Activated B cell treated with CpG ODN at 0.5 μM for 24 hours (primary cell): ENCODE measurements at places on chromosomes 5 and 9.

GRCh38 chr9:96079779-96080178 lies 204.3 kb downstream of the ERCC6L2 start:
- no peak for DNase-seq
- peaks cover 6% of the 10 kb centered on the region for H3K27me3 ChIP-seq
- H3K4me3 ChIP-seq, result no peak overlapping the region
- no peaks in the 10 kb centered on the region for H3K4me1 ChIP-seq
- H3K36me3 ChIP-seq, result no peaks in the 10 kb centered on the region

- DNase-seq, result peak; percentile 5
- peaks cover 20% of the 10 kb centered on the region for H3K36me3 ChIP-seq
- no peaks in the 10 kb centered on the region for H3K4me1 ChIP-seq
- no peaks in the 10 kb centered on the region for H3K27me3 ChIP-seq
These were observed 55.3 kb upstream of the ANGPTL2 start for GRCh38 chr9:127177665-127178265.

GRCh38 chr5:137754188-137754960 lies at the start of gene HNRNPA0:
TSS of gene HNRNPA0 (minus strand) at chr5:137754363. CDS start at chr5:137754066, 297 bp downstream.
- no peaks in the 10 kb centered on the region for H3K27me3 ChIP-seq
- H3K27ac ChIP-seq, result peak within 1 kb of the TSS; percentile 100

- H3K27me3 ChIP-seq, result peaks cover 11% of the 10 kb centered on the region
- peaks cover 3% of the 10 kb centered on the region for H3K4me1 ChIP-seq
- no peak for DNase-seq
- H3K4me3 ChIP-seq, result no peak overlapping the region
- H3K27ac ChIP-seq, result no peak overlapping the region
- H3K36me3 ChIP-seq, result no peaks in the 10 kb centered on the region
These were observed 100.4 kb upstream of the MAMDC2 start for GRCh38 chr9:69943148-69943806.

GRCh38 chr9:124960409-124960752 lies 19.5 kb upstream of the GOLGA1 start:
- no peaks in the 10 kb centered on the region for H3K27me3 ChIP-seq
- H3K4me1 ChIP-seq, result peaks cover 15% of the 10 kb centered on the region
- no peak overlapping the region for H3K27ac ChIP-seq
- peaks cover 7% of the 10 kb centered on the region for H3K36me3 ChIP-seq

DNA sequence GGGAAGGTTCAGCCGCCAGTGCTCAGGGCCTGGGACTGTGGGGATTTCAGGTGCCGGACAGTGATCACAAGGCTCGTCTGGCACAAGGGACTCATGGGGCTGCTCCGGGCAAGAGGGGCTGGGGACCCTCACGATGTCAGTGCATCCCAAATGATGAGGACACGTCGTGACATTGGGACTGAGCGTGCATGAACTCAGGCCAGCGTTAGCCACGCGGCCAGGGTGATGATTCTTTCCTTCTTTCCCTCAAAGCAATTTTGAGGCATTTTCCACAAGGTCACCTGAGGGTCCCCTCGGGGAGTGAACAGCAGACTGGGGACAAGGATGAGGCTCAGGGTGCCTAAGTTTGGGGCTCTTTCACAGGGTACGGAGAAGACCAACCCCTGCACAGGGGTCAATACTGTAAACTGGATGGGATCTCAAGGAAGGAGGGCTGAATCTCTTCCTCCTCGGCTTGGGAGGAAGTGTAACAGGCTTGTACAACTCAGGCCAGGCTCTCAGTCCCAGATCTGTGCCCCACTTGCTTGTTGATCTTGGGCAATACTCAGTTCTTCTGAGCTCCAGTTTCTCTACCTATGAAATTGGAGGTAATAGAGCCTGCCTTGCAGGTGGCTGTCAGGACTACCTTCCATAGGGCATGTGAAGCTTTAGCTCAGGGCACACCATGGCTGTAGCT lies 78.5 kb downstream of the PRRT1B start:
- no peaks in the 10 kb centered on the region for H3K27me3 ChIP-seq
- peak overlapping the region; percentile 88 for H3K27ac ChIP-seq
- no peak for DNase-seq
- peaks cover 95% of the 10 kb centered on the region for H3K36me3 ChIP-seq
- no peak overlapping the region for H3K4me3 ChIP-seq

DNA sequence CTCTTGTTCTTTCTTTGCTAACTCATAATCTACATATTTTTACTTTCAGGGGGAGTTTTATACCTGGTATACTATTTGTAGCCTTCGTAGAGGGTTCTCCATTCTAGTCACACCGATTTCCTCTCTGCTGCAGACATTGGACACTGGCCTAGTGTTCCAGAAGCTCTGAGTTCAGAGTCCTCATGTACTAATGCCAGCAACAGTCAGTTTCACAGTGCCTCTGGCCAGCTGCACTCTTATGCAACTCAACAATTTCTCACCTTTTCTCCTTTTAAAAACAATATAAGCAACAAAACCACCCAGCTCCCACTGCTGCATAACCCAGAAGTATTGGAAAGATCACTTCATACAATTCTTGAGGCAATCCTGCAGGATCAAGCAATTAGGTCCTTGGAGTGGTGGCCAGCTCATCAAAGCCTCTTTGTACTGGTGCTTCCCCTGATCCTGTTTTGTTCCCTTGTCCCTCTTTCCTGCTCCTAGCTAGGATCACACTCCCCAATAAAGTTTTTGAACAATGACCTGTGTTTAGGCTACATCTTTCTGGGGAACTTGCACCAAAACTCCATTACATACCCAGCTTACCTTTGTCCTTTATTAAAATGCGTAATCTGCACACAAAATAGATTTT lies 98.1 kb upstream of the TUT7 start:
- H3K36me3 ChIP-seq, result no peaks in the 10 kb centered on the region
- H3K4me3 ChIP-seq, result no peak overlapping the region
- no peak overlapping the region for H3K27ac ChIP-seq
- DNase-seq, result no peak

GRCh38 chr5:148309746-148310145 lies 2.5 kb upstream of the SPINK7 start:
- H3K27ac ChIP-seq, result no peak overlapping the region
- H3K36me3 ChIP-seq, result no peaks in the 10 kb centered on the region
- DNase-seq, result no peak
- H3K27me3 ChIP-seq, result no peaks in the 10 kb centered on the region
- H3K4me3 ChIP-seq, result no peak overlapping the region

GRCh38 chr9:122397749-122398148 lies 26.9 kb downstream of the PTGS1 start:
- H3K27me3 ChIP-seq, result no peaks in the 10 kb centered on the region
- DNase-seq, result no peak
- H3K36me3 ChIP-seq, result peaks cover 9% of the 10 kb centered on the region
- no peak overlapping the region for H3K4me3 ChIP-seq
- H3K4me1 ChIP-seq, result peaks cover 7% of the 10 kb centered on the region

- no peak for DNase-seq
- H3K27ac ChIP-seq, result no peak overlapping the region
- no peaks in the 10 kb centered on the region for H3K36me3 ChIP-seq
- no peaks in the 10 kb centered on the region for H3K27me3 ChIP-seq
These were observed 93.6 kb downstream of the MCTP1 start for GRCh38 chr5:95191330-95191729.

DNA sequence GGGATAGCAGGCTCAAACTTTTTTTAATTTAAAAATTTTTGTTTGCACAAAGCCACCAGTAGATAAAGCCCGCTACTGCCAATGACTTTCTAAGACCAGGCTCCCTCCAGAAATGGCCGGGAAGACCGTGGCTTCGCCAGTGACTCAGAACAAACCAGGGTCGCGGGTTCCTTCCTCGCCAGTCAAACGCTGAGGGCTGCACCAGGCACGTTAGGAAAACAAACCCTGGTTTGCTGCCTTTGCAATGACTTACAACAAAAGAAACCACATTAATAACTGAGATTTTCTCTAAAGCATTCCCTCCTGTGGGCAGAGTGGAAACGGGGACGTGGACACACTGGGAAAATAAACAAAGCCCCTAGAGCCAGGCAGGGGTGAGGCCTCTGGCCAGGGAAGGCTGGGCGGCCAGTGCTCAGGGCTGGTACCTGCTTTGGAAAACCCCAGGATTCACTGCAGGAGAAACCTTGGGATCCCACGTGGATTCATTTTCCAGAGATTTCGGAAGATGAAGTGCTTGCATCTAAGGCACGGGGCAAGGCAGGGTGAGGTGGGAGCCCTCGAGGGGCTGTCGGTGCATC lies 3.8 kb downstream of the PRRX2 start:
- H3K4me3 ChIP-seq, result no peak overlapping the region
- no peak for DNase-seq
- H3K36me3 ChIP-seq, result no peaks in the 10 kb centered on the region
- peaks cover 28% of the 10 kb centered on the region for H3K27me3 ChIP-seq
- H3K4me1 ChIP-seq, result peaks cover 7% of the 10 kb centered on the region

GRCh38 chr5:177316005-177316404 lies 4.3 kb upstream of the MXD3 start:
- no peak overlapping the region for H3K4me3 ChIP-seq
- no peaks in the 10 kb centered on the region for H3K36me3 ChIP-seq
- DNase-seq, result no peak

DNA sequence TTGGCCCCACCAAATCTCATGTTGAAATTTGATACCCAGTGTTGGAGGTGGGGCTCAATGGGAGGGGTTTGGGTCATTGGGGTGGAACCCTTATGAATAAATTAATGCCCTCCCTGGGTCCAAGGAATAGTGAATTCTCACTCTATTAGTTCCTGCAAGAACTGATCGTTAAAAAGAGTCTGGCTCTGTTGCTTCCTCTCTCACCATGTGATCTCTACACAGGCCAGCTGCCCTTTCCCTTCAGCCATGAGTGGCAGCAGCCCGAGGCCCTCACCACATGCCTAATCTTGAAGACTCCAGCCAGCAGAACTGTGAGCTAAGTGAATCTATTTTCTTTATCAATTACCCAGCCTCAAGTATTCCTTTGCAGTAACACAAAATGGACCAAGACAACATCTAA lies 106.0 kb downstream of the CAAP1 start:
- H3K27ac ChIP-seq, result no peak overlapping the region
- no peaks in the 10 kb centered on the region for H3K4me1 ChIP-seq
- no peaks in the 10 kb centered on the region for H3K27me3 ChIP-seq
- no peak overlapping the region for H3K4me3 ChIP-seq
